Omental fat pad (tissue), 4 donors: ENCODE measurements at places on chromosomes 2 and 18.

DNA sequence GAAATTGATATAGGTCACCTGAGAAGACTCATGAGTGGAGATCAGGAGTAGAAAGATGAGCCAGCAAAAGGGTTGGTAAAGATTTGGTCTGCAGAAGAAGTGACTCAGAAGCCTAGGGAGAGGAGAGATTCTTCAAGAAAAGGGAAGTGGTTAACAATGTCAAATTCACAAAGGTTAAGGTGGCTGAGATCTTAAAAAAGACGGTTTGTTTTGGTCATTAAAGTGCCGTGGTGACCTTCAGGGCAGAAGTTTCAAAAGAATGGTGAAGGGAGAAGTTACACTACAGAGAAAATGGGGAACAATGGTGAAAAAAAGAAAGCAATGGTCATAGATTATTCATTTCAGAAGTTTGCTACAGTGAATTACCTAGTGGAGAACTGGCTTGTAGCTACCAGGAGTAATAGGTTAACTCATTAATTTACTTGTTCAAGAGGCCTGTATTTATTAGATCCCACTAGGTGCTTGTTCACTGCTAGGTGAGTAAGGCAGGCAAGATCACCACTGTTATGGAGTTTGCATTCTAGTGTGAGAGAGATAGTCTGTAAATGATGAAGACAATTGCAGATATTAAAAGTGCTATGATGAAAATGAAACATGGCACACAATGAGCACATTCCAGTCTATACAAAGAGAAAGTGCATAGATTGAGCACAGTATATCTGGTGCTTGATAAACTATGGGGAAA lies 43.0 kb downstream of the FBXO48 start:
- DNase-seq, result no peak

- no peak for DNase-seq
Observed at GRCh38 chr2:74007121-74007520, 22.4 kb downstream of the TET3 start.

DNA sequence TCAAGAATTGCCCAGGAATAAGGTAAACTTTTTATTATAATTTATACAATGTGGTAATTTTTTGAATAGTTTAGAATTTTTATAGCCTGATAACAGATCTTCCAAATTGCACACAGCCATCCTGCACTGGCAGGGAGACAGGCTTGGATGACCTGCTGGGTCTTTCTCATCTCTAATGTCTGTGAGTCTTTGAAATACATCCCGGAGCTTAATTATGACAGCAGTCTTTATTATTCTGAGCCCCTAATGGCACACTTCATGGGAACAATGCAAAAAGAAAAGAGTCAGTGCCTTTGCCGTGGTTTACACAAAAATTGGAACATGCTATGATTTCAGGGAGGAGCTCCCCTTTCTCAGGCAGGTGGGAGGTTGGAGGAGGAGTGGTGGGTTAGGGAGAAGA lies 71.0 kb downstream of the TMEM182 start:
- DNase-seq, result no peak

- DNase-seq, result no peak
Observed at GRCh38 chr18:21314724-21315123, 72.7 kb downstream of the GREB1L start.

DNA sequence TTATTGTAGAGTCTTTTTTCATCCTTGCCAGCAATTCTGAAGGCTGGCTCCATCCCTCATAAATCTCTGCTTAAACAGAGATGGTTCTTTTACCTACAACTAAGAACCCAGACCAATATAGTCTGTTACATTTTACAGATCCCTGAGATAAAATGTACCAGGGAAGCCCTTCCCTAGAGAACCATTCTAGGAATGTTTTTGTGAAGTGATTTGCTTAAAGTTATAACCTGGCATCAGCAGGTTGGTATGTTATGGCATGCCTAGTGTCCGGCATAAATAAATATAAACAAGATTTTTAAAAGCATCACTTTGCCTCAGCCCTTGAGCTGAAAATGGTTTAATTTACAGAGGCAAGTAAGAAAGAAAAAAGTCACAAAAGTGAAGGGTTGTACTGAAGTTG lies 18.5 kb upstream of the NPAS2 start:
- no peak for DNase-seq

- DNase-seq, result no peak
Observed at GRCh38 chr2:197954328-197954727, 149.9 kb downstream of the PLCL1 start.

DNA sequence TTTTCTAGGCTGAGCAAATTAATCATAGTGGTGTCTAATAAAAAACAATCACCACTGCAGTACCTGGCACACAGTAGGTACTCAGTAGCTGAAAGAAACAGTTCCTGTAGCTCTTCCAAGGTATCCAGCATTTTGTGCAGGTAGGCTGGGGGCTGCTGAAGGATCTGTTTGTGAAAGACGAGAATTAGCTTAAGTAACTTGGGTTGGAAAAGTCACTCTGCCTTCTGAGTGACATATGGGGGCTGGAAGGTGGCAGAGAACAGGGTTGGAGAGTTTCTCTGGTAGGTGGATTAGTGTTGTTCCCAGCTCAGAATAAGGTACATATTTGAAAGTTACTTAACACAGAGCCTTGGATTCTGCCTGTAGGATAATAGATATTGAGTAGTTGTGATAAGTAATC lies 72.8 kb downstream of the FMNL2 start:
- no peak for DNase-seq

DNA sequence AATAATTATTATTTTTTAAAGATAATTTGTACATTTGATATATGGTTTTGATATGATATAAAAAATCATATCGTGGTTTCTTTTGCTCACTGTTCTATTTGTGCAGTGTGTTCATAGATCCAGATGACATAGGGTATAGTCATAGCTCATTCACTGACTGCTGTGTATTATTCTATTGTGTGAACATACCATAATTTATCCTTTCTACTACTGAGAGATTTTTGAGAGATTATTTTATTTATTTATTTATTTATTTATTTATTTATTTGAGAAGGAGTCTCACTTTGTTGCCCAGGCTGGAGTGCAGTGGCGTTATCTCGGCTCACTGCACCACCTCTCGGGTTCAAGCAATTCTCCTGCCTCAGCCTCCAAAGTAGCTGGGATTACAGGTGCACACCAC lies 39.0 kb downstream of the FER1L5 start:
- no peak for DNase-seq

DNA sequence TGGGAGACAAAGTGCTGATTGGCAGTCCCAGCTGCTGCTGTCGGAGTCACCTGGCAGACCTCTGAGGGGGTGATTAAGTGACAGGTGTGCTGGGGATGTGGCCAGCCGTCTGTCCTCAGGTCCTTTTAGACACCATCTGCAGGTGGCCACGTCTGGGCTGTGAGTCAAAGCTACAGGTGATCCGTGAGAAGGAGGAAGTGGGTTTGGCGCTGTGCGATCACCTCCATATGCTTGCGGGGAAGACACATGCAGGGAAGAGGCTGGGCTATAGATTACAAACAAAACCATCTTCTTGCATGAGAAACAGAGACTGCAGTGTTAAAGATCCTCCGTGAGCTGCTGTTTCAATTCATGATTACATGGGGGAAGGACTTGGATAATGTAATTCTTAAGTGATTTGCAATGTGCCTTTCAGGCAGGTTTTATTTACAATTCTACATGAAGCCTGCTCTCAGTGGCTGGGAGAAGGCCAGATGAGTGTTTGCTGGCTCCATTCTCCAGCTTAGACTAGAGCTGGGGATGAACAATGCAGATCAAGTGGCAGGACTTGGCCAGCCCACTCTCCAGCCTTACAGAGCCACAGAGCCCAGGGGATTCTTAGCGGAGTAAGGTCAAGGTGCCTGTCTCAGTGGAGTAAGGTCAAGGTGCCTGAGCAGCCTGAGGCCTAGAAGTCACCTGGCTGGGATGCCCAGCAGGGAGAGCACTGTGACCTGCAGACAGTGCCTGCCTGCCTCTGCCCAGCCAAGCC lies 87.8 kb downstream of the LYPD1 start:
- DNase-seq, result no peak

GRCh38 chr2:98374958-98375570 lies 28.8 kb downstream of the CNGA3 start:
- no peak for DNase-seq

DNA sequence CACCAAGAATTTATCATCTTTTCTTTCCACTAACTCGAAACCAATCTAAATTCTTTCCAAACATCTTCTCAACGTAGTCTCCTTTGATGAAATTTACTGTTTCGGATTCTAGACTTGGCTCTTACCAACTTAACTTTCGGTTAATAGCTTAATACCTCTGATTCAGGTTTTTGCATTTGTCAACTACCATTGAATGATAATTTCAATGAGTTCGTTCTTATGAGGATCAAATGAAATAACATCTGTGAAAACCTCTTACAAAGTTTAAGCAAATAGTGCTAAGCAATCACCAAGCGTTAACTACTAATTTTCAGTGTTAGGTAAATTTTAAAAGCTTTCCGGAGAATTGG lies 593 bp upstream of the NRBP1 start:
- no peak for DNase-seq

DNA sequence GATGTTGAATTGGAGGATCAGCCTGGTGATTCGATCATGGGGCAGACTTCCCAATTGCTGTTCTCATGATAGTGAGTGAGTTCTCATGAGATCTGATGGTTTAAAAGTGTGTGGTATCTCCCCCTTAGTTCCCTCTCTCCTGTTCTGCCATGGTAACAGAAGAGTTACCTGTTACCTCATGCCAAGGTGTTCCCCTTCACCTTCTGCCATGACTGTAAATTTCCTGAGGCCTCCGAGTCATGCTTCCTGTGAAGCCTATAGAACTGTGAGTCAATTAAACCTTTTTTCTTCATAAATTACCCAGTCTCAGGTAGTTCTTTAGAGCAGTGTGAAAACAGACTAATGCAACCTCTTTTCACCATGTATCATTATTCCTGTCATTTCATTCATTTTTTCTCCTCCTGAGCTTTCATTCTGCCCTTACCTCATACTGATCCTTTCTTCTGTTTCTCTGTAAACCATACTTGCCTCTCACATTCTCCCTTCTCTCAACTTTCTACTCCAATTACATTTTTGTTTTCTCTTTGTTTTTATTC lies 22.0 kb downstream of the STARD6 start:
- DNase-seq, result no peak

DNA sequence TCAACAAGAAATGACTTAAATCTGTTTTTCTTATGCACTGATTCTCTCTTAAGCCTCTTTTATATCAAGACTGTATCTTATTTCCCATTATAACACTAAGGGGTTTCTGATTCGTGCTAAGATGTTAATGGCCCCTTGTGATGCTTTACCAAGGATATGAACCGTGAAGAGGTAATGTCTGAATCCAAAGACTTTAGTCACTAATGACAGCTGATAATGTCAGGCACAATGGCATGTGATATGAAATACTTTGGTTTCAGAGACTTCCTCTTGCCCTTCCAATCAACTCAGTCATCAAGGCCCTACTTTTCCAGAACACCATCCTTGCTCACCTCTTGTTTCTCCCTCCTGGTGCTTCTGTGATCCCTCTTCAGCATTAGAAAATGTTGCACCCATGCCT lies 262.8 kb downstream of the KCNE4 start:
- DNase-seq, result no peak

GRCh38 chr2:8633735-8634313 lies 48.0 kb upstream of the ID2 start:
- DNase-seq, result no peak

DNA sequence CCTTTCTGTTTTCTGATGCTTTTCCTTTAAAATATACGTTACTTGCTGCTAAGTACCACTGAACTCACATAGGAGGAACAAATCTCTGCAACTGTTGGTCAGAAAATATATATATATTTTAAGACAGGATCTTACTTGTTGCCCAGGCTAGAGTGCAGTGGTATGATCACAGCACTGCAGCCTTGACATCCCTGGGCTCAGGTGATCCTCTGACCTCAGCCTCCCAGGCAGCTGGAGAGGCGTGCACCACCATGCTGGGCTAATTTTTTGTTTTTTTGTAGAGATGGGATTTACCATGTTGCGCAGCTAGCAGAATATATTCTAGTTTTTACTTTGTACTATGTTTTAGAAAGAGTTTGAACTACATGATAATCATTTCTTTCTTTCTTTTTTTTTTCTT lies 51.5 kb downstream of the EHBP1 start:
- no peak for DNase-seq

DNA sequence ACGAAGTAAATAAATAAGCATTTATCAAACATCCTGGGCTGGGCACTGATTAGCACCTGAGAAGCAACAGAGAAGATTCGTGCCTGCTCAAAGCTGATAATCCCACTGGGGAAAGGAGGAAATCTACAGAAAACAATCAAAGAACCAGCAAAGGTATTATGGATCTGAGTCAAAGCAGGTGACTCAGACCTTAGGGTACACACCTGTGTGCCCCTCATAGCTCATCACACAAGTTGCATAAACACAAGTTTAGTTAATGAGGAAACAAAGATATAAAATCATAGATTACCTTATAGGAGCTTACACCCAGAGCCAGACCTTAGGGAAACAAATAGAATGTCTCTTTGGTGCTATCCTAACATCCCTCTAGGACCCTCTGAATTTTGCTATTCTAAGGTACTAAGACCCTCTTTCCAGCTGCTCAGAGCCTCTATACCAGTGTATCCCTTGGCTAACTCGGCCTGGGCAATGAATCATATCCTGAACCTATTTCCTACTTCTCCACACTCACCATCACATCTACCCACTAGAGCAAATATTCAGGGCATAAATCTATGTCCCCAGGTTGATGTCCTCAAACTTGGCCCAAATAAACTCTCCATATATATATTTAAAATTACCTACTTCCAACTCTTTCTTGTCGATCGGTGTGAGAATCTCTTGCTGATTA lies 19.3 kb upstream of the CTIF start:
- DNase-seq, result no peak

- no peak for DNase-seq
Observed at GRCh38 chr2:153495725-153496124, 17.2 kb upstream of the RPRM start.

DNA sequence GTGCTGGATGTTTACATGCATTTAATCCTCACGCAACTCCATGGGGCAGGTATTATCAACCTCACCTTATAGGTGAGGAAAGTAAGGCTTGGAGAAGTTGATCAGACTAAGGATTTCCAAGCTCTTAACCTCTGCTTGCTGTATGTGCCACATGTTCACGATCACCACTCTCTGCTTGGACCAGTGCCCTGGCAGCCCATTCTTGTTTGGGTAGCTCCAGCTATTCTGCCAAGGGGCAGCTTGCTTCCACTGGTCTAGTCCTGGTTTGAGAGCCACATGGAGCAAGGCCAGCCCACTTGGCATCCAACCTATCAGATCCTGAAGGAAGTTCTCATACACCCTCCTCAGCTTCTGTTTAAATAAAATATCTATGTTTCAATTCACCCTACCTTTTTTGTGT lies 14.3 kb downstream of the PLB1 start:
- DNase-seq, result no peak

DNA sequence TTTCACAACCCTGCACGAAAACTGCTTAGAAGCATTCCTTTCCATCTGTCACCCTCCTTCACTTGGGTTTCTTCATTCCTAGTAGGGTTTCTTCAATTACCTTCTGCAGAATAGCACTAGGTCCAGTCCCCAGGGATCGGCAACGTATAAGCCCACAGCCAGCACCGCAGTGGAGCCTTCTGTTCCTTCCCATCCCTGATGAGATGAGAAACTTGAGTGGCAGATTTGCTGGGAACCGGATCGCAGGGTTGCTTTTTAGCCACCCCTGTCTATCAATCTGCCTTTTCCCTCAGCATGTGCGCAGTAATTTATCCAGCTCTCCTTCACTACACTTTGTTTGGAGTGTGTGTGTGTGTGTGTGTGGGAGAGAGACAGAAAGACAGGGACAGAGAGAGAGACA lies 94.2 kb downstream of the CD8B2 start:
- DNase-seq, result no peak
